ENCODE measurements at places on chromosomes 1 and 21.

DNA sequence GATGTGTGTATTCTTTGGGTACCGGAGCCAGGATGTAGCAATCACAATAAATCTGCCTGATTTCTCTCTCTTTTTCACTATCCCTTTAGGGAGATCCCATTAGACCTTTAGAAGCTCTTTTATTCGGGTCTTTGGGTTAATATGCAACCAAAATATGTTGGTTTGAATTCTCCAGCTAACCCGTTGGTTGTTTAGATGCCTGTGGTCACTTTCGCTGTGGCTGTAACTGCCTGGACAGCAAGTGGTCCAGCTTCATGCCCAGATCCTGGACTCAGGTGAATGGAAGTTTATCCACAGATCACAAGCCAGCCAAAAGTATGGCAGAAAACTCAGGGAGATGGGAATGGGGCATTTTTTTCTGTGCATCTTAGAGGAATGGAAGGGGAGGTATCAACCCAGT is 12.3 kb downstream of the KAZN start:
- no peak for DNase-seq

GRCh38 chr1:199404191-199404590 is 623.3 kb upstream of the NR5A2 start:
- DNase-seq, result no peak

- DNase-seq, result no peak
Measured at GRCh38 chr1:43121256-43121900, 50.7 kb downstream of the EBNA1BP2 start.

DNA sequence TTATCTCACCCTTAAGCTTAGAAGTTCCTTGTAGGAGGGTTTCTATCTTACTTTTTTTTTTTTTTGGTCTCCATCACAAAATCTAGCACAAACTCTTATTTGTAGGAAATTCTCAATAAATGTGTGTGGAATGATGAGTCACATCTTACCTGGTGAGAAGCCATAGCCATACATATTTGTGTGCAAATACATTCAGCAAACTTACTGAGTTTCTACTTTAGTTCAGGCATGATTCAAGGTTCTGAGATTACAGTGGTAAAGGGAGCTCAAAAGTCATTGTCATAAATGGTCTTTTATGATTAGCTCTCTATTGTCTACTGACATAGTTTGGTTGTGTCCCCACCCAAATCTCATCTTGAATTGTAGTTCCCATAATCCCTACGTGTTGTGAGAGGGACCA is 193.1 kb upstream of the UBE2U start:
- no peak for DNase-seq

DNA sequence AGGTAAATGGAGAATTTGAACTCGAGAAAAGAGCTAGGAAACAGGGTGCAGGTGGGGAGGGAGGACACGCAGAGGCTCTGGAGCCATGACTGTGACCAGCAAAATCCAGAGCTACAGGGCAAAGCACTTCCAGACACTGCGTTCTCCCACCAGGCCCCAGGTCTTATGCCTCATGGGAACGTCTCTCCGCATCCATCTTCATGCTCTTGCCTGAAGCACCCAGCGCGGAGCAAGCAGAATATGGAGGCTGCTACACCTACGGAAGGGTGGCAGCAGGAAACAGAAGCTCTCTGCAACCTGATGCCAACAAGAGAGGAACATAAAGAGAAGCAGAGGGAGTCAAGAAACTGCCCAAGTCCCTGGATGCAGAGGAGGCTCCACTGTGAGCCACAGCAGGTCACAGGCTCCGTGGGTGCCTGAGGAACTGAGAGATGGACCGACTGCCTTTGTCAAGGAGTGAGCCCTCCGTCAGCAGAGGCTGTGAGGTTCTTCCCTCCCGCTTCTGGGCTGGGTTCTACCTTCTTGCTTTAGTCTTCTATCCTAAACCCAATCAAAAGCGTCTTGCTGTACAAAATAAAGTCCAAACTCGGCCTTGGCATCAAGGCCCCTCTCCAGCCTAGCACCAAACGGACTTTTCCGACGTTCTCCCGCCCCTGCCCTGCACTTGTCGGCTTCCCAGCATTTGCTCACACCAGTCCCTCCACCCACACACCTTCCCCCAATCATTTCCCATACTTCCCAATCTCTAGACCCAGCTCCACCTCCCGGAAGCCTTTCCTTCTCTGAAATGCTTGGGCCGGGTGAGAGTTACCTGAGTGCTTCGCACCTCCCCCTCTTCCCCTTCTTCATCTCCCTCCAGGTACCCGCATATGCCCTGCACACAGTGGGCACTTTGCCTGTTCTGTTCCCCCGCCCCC is 930 bp downstream of the DHCR24 start:
- DNase-seq, result no peak

Measured in effector CD4-positive, alpha-beta T cell (primary cell).